ENCODE measurements at places on chromosomes 3 and 15.

DNA sequence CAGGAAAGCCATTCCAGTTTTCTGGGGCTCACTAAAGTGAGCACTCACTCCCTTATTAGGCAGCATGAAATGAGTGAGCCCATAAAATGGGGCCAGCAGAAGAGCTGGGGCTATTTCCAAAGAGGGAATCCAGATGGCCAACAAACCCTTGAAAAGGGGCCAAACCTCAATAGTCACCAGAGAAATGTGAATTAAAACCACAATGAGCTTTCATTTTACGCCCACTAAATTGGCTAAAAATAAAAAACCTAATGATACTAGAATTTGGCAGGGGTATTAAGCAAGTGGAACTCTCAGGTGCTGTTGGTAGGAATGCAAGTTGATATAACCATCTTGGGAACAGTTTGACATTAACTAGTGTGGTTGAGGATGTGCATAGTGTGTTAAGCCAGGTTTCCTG, 42.1 kb upstream of the RAF1 start:
- no peak for DNase-seq

DNA sequence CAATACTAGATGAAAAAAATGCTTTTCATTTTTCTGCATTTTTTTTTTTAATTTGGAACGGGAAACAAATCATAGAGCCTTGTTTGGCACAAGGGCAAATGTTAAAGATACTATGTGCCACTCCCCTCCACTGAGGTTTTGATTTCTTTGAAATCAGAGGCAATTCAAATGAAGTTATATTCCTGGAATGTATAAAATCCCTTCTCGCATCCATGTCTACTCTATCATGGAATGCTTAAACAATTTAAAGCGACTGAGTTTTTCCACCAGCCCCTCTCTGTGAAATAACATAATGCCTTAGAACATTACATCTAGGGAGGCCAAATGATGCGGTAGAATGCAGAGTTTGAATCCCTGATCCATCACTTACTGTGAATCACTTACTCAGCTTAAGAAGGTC, 69.7 kb downstream of the FMN1 start:
- DNase-seq, result no peak

DNA sequence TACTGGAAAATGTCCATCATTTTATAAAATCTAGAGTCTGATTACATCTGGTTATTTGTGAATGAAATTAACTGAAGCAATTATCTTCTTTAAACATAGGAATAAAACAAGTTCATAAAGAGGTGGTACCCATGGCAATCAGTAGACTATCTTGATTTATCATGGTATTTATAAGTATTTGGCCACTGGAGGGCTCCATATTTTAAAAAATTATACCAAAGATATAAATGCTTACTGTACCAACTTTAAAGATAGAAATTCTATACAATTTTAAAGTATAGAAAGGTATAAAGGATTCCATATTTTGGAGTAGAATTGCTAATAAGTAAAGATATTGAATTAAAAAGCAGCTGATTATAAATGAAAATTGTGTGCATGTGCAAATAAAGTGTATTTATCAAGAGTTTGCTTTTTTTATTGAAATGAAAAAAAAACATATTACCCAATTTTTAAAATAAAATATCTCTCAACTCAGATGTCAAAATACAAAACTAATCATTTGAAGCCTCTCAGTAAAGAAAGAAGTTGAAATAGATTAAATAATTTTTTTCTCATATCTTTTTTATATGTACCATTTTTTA, 105.3 kb downstream of the BBX start:
- no peak for DNase-seq

DNA sequence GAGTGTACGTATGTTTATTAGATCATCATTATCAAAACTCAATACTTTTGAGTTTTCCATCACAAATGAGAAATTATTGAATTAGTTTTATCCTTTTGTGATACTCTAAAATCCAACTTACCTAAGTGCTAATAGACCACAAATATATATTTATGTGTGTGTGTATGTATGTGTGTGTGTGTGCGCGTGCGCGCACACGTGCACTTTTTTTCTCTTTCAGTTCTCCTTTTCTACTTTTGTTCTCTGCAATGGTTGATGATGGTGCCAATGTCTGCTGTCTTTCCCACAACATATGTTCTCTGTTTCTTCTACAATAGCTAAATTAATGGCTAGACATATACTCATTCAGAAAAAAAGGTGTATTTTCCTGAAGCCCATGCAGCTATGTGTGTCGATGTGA, 571.6 kb upstream of the ARPP21 start:
- DNase-seq, result no peak

DNA sequence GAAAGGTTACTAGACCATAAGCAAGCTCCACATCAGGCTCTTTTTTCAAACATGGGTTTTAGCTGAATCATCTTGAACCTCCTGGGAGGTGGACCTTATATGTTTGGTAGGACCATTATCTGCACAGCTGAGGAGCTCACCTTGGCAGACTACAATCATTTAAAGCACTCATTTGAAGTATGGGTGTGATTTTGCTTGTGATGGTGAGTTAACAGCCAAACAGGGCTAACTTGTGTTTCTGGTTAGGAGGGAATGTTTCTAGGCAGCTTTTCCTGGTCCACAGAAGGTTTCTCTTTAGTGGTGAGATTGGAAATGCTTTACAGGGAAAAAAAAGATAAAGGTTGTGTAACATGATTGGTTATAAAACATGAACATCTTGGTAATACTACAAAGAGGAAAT, 61.8 kb downstream of the ARHGEF26 start:
- no peak for DNase-seq

DNA sequence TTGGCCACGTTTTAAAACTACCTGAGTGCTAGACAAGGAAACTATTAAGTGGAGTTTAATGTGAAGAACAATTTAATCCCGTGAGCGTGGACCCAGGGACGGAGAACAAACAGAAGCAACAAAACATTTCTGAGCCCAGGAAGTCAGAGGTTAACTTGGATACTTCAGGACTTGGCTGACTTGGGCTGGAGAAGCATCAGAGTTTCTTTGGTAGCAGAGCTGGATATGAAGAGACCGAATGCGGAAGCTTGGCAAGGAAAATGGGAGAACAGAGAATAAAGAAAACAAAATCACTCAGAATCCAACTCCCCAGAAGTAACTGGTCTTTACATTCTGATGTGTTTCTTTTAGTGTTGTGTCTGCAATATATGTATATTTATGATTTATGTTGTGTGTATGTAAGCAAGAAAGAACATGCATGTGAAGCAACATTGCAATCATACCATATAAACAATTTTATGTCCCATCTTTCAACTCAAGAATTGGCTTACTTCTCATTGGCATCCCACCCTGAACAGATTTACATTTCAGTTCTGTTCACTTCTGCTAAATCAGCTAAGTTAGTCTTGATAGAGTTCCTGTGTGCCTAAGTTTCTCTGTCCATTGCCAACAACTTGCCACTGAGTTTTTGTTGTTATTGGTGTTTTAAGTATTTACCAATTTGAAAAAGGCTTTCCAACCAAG, 17.2 kb upstream of the PLOD2 start:
- DNase-seq, result no peak

GRCh38 chr15:67564968-67565345, 22.5 kb downstream of the MAP2K5 start:
- no peak for DNase-seq

GRCh38 chr3:52064561-52064960, 8.2 kb upstream of the DUSP7 start:
- no peak for DNase-seq

DNA sequence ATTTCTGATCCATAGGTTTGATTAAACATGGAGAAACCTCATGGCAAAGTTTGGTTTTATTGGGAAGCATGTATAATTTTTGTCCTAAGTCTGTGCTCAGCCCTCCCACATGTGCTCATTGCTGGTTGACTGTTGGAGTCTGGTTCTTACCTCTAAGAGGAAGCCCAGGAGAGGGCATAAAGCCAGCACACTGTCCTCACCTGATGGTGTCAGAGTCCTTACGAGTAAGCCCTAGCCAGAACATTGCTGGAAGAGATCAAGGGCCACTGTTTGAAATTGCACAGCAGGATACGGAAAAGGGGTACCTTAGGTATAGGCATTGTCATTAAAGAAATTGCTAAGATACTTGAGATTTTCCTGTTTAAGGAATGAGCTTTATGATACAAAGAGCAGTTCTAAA, 21.3 kb downstream of the MLH1 start:
- no peak for DNase-seq

DNA sequence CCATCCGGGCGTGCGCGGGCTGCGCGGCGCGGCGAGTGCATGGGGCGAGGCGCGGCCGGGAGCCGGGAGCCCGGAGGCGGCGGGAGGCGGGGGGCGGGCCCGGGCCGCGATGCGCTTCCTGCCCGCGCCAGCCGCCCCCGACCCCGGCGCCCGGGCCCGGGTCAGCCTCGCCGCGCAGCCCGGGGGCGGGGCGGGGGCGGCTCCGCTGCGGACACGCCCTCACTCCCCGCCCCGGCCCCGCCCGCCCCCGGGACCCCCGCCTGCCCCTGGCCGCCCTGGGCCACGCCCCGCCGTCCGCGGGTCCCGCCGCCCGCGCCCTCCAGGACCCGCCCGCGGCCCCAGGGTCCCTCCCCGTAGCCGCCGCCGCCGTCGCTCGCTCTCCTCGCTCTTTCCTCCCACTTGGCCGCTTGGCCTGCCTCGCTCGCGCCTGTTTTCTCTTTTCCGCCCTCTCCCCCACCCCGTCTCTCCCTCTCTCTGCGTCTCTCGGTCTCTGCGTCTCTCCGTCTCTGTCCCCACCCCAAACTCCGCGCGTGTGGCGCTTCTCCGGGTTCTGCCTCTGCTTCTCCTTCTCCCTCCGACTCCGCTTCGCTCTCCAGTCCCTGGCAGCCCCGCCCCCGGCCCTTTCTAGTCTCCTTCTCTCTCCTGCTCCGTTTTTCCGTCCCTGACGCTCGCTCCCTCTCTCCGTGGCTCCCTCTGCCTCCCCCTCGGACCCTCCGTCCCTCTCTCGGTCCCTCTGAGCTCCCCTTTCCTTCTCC, at the start of gene PLXND1:
PLXND1 (minus strand) TSS at position 41 of the 755 bp plus-strand sequence; CDS start at position 4, 37 bp downstream.
- DNase-seq, result no peak

DNA sequence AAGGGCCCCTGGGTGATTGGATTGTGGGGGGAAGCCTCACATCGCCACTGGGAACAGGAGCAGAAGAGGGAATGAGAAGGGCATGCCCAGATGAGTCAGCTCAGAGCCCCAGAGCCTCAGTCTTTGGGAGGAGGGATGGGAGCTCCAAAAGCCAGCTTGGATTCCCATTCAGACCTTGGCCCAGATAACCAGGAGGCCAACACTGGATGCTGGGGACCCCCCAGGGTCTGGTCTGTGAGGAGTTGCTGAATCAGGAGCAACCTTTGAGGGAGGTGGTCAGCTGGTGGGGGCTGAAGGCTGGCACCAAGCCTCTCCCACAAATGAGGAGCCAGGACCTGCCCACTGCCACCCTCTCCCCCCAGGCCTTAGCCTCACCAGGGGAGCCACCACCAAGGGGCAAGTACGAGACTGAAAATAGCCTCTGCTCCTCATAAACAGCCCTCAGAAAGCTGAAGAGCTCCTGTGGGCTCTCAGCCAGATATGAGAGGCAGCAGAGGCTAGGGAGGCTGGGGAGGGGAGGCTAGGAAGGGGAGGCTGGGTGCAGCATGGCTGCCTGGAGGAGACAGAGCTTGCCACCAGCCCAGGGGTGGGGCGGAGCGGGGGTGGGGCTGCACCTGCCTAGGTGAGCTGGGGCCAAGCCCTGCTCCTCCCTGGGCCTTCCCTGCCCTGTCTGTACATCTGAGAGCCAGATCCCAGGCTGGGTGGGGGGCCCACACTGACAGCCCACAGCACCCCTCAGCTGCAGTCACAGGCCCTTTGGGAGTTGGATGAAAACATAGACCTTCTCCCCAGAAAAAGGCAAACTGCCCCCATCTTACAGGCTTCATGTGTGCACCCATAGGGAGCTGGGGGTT, 99.8 kb downstream of the SEC22A start:
- DNase-seq, result no peak

DNA sequence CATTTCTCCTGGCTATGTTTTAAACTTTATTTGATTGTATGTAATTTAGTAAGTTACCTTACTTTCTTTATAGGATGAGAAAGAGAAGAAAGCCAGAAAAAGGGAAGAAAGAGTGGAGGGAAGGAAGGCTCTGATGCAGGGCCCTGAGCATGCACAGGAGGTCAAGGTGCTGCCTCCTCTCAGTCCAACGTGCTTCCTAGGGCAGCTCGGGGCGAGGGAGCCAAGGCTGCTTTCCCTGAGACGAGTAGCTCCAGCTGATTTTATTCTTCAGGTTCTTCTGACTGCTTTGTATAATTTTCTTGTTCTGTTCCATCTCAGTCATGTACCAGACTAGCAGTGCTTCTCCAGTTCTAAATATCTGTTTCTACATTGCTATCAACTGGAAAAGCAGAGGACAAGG, 3.4 kb downstream of the CORO2B start:
- DNase-seq, result no peak

DNA sequence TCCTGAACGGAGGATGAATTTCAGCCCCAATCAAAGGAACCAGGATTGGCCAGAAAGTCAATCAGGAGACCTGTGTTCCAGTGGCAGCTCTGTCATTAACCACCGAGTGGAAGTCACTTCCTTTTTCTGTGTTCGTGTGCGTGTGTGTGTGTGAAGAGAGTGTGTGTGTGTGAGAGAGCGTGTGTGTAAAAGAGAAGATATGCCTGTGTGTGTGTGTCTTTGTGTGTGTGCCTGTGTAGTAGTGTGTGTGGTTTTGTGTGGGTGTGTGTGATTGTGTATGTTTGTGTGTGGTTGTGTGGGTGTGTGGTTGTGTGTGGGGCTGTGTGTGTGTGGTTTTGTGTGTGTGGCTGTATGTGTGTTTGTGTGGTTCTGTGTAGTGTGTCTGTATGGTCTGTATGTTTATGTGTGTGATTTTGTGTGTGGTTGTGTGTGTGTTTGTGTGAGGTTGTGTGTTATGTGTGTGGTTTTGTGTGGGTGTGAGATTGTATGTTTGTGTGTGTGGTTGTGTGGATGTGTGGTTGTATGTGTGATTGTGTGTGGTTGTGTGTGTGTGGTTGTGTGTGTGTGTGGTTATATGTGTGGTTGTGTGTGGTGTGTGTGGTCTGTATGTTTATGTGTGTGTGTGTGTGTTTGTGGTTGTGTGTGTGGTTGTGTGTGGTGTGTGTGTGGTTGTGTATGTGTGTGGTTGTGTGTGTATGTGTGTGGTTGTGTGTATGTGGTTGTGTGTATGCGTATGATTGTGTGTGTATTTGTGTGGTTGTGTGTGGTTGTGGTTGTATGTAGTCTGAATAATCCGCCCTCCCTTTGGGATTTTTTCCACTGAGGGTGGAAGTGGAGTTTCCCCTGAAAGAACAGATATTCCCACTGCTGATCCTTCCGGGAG, 314.4 kb downstream of the SHQ1 start:
- no peak for DNase-seq

GRCh38 chr3:30309961-30310954, 296.1 kb upstream of the TGFBR2 start:
- no peak for DNase-seq

DNA sequence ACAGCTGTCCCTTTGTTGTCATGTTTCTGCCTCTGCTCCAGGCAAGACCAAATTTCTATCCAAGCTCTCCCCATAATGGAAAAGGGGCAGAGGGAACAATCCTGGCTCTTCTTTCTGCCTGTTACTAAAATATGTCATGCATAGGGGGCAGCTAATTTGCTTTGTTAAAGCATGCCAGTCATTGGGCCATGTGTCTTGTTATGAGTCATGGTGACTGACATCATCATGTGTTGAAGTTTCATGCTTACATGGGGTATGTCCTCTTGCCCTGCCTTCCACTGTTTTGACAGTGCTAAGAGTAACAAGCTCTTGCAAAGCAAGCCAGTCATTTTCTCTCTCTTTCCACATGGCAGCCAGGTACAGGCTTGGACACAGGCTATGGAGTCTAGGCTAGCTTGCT, 268.9 kb downstream of the GABRB3 start:
- DNase-seq, result no peak

- no peak for DNase-seq
Observed at GRCh38 chr15:67105065-67105951, 39.9 kb downstream of the SMAD3 start.

- no peak for DNase-seq
Observed at GRCh38 chr3:171967137-171967783, 72.1 kb upstream of the FNDC3B start.

All from stimulated activated CD4-positive, alpha-beta T cell treated with anti-CD3 and anti-CD28 coated beads, TNF-alpha, amount 100 ng/mL, for 1 hour (primary cell).